Cardiac septum (tissue), 1 donor: ENCODE measurements at places on chromosomes 13 and 19. TPM values are rescaled to one million over a fixed set of nuclear protein-coding genes. Genes with fewer than 3 reads are reported as not detected.

Gene CD209
- 7.6 TPM for total RNA-seq

Gene DAZAP1
- total RNA-seq = 81.2 TPM

Gene C19orf85
- not detected for total RNA-seq

Gene KLK10
- total RNA-seq = not detected

Gene ZNF443
- total RNA-seq = 2.0 TPM

Gene NLRP12
- 0.57 TPM for total RNA-seq

Gene FAM83E
- not detected for total RNA-seq

Gene KMT5C
- total RNA-seq = 6.1 TPM

Gene PDCD5
- 111 TPM for total RNA-seq

Gene PSG2
- total RNA-seq = not detected

Gene SYCN
- total RNA-seq = not detected

Gene ZNF729
- total RNA-seq = not detected

Gene ICAM5
- 0.67 TPM for total RNA-seq

Gene SOX1
- not detected for total RNA-seq

Gene NCR1
- total RNA-seq = not detected

Gene UBL5
- 422 TPM for total RNA-seq

Gene JOSD2
- 36.1 TPM for total RNA-seq

Gene TNFSF13B
- 4.0 TPM for total RNA-seq

Gene FXYD1
- 613 TPM for total RNA-seq

Gene ZNF724
- total RNA-seq = 0.81 TPM

Gene CLDND2
- 1.0 TPM for total RNA-seq

Gene FSD1
- total RNA-seq = 0.24 TPM

Gene GARIN5A
- 1.1 TPM for total RNA-seq

Gene ADGRE3
- total RNA-seq = 0.46 TPM

Gene CCL25
- not detected for total RNA-seq

Gene ZNF610
- total RNA-seq = 2.8 TPM

Gene TBCB
- 142 TPM for total RNA-seq

Gene WDR88
- not detected for total RNA-seq

Gene WDR87
- total RNA-seq = not detected

Gene ATP8A2
- total RNA-seq = 0.08 TPM

Gene GPR183
- total RNA-seq = 1.1 TPM

Gene RAB4B
- total RNA-seq = 16.9 TPM
